NCI-H82 (cell line): ENCODE measurements at places on chromosomes 6 and 20.
A peak's percentile ranks its signal among the peaks of the same experiment; 100 is the strongest.

DNA sequence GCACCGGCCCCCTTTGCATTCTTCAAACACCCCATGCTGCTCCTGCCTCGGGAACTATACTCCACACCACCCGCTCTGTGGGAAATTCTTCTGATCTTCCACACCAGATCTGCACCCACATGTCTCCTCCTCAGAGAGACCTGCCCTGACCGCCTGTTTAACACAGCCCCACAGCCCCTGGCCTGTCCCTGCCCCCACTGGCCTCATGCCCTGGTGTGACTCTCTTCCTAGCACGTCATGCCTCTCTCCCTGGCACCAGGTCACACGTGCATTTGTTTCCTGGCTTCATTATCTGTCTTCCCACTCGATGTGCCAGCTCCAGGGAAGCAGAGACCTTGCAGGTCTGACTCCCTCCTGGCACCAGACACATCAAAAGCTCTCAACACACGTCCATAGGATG is 79.6 kb downstream of the ANKRD60 start:
- no peak for DNase-seq

DNA sequence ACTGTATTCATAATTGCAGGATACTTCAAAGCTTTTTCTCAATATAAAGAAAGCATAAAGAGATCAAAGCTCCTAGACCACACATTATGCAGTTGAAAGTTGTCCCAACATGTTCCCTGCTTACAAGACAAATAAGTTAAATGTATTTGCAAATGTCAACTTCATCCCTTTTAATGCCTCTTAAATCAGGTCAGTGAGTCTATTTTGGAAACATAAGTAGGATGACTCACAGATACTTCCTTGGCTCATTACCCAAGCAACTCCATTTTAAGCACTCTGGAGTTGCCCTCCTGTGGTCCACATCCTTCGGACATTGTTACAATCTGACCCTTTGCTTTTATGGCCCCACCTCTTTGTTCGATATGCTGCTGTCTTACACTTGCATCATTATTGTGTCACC is 162.0 kb downstream of the FAXC start:
- DNase-seq = no peak

DNA sequence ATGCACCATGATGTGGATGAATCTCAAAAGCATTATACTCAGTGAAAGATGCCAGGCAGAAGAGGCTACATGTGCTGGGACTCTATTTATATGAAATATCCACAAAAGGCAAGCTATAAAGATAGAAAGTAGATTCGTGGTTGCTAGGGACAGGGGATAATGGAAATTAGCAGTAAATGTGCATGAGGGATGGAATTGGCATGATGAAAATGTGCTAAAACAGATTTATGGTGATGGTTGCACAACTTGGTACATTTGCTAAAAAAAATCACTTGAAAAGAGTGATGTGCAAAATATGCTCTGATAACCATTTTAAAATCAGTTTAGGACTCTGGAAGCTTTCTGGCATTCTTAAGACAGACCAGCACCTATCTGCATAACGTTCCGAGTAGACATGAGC is 61.6 kb downstream of the ALDH8A1 start:
- DNase-seq = no peak

DNA sequence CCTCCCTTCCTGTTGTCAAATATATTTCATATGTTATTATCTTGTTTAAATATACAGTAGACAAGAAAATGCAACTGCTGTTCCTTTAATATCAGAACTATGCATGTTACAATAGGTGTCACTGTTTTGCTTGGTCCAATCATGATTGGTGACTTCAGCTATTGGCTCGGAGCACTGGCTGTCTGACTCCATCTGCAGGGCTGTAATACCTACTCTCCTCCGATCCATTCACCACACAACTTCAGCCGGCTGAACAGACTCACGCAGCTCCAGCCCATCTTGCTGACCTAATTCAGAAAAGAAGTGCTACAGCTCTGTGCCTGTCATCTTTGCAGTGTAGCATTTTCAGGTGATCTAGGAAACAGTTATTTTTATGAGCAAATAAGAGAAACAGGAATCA is at the start of gene BTBD3:
Gene BTBD3, plus strand, starts transcription at position 231 of the 400 bp plus-strand sequence. CDS start 383 bp downstream, outside the sequence.
- peak; percentile 95 for DNase-seq

DNA sequence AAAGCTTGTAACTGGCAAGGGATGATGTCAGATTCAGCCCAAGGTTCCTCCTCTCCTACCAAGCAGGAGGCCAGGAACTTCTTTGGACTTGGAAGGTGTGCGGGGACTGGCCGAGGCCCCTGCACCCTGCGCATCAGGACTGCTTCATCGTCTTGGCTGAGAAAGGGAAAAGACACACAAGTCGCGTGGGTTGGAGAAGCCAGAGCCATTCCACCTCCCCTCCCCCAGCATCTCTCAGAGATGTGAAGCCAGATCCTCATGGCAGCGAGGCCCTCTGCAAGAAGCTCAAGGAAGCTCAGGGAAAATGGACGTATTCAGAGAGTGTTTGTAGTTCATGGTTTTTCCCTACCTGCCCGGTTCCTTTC is 14.4 kb downstream of the TNFAIP3 start:
- no peak for DNase-seq

- peak; percentile 71 for DNase-seq
Observed at GRCh38 chr6:31776989-31777666, at the start of gene VWA7. TSS of gene VWA7 (minus strand) at chr6:31777328. CDS start at chr6:31776779, 549 bp downstream.

DNA sequence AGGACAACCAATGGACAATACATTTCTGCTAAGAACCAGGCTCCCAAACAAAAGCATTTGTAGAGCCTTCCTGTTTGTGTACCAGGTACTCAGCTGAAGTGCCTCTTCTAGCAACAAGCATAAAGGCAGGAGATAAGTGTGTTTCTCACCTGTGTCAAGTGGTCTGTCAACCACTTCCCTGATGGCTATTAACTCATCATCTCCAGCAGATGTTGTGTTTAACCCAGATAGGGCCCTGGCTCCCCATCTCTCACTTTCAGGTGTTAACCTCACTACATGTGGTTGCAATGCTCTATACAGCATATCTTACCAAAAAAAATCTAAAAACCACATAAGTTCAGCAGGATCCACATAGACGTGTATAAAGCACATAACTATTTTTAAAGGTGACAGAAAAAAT is 9.6 kb upstream of the IL17A start:
- DNase-seq = no peak

DNA sequence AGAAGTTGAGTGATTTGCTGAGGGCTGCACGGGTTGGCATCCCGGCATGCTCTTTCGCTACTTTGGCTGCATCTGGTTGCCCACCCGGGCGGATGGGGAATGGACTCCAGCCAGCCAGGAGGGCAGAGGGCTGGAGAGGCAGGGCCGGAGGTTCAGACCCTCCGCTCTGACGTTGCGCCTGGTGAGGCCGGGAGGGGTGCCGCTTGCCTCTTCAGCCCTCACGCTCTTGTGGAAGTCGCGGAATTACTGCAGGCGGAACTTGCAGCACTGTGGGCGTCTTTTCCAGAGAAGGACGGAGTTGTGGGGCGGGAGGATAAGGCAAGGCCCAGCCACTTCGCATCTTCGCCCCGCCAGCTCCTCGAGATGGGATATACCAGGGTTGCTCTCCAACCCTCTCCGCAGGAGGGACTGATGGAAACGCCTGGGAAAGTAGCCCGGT is 656 bp downstream of the RTEL1 start:
- no peak for DNase-seq

GRCh38 chr6:142372348-142372747 is 70.5 kb downstream of the ADGRG6 start:
- no peak for DNase-seq

DNA sequence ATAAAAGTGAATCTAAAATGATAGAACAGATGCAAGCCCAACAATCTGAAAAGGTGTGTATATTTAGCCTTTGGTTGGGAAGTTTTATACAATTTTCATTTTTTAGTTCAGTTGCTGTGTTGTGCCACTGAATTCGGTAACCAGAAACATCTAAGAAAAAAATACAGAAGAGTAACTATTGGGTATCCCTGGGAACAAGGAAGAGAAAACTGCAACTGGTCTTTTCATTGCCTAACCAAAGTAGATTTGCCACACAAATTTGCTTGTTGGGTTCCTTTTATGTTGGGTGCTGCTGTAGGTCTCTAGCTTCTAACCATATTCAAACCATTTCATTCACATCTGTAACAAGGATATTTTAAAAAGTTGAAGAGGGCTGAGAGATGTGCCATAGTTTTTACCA is 2.8 kb upstream of the TMEM30A start:
- no peak for DNase-seq

DNA sequence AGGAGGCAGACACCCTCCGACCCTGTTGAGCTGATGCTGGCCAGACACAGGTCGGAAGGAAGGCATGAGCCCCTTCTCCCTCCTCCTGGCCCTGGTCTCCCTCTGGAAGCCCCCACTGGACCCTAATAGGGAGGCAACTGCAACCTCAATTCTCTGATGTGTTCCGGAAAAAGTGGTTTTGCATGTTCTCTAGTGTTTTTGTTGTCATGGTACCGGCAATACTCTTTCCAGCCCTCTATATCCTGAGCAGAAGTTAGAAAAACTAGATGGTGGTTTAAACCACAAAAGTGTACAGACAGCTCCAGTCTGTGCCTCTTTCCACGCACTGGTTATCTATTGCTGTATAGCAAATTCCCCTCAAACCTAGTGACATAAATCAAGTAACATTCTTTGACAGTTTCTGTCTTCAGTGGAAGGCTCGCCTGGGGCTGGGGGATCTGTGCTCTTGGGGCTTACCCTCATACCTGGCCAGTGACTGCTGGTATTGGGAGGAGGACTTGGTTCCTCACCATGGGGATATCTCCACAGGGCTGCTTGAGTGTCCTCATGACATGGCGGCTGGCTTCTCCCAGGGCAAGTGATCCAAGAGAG is 37.0 kb downstream of the SYTL3 start:
- DNase-seq = no peak

DNA sequence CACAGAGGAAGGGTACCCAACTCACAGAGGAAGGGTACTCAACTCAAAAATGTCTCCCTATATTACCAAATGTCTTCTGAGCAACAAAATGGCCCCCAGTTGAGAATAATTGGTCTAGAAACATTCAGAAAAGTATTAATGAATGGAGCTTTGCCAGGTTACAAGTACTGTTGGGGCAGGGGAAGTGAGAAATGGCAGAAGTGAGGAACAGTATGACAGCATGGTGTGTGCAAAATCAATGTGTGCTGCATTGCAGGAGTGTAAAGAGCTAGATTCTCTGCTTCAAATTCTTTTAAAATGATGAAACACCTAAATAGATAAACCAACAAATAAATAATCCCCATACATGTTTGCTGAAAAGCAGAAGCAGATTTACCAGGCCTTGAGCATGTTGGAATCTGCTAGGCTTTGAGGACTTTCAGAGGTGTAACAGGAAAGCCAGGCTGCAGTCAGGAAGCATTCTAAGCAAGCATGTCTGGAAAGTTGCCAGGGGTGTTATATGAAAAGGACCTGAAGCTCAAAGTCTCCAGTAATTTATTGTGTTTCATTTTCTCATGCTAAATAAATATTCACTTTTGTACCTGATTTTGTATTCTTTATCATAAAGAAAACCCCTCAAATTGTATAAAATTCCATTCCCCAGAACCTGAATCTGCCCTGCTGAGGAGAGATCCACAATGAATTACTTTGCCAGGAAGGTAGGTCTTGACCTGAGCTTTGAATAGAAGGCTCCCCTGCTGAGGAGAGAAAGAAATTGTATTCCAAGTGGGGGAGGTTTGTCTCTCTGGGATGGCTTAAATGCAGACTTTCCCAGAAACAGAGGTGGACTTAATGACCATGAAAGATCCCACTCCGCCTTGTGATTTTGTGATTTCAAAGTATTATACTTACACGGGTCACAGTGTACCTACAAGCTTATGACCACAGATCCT is 265.0 kb upstream of the MARCKS start:
- no peak for DNase-seq

DNA sequence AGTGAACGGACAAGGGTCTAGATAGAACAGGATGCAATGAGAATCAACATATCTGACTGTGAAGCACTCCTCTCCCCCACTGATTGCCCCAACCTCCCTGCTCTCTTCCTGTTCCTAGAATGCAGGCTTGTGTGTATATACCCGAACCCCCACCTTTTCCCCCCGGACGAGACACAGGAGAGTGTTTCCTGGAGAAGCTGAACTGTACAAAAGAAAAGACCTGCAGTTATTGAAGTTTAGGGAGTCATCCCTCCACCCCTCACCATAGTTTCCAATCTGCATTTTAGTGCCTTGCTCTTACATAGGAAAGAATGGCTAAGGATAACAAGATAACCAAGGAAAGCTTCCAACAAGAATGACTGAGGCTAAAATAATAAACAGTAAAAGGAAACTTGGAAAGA is 55.5 kb upstream of the PDE10A start:
- DNase-seq = no peak

GRCh38 chr20:34475979-34476736 is 40.1 kb upstream of the DYNLRB1 start:
- no peak for DNase-seq

- no peak for DNase-seq
Observed at GRCh38 chr6:136174510-136174909, 75.6 kb downstream of the MTFR2 start.

- no peak for DNase-seq
Observed at GRCh38 chr6:136668571-136668970, 118.3 kb upstream of the MAP7 start.

DNA sequence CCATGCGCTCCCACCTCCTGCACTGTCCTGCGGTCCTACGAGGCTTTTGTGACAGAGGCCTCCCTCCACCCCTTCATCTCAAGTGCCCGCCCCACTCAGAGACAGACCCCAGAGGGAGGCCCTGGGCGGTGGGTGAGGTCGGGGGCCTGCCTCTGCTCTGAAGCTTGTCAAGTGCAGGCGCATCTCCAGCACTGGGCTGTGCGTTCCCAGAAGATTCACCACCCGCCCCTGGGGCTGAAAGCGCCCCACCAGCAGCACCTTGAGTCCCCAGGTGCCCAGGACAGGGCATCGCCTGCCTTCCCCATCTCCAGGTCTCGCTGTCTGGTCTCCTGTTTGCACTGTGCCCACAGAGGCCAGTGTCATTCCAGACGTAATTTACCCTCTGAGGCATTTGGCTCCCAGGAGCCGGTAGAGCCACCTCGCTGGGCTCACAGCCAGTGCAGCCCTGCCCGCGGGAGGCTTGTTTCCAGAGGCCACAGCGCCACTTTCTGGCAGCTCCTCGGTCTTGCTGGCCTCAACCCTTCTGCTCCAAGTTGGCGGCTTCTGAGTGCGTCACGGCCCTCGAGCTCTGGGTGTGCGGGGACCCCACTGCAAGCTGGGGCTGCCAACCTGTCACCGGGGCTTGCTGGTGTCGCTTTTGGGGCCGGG is 191.1 kb downstream of the TAF4 start:
- DNase-seq = peak; percentile 29

DNA sequence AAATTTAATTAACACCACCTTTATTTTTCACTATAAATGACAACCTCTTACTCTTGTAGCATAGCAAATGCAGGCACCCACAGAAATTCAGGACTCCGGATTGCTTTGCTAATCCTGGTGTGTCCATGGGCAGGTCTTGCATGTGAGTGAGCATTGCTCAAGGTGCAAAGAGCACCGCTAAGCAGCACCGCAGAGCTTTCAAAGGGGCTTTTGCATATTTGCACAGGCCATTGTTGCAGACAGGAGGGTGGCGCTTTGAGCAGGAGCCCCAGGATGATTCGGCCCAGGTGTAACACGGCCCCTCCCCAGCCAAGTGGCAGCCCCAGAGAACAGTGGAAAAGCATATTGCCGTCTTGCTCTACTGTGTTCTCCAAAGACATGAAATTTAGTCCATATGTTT is 293.2 kb downstream of the NRN1 start:
- DNase-seq = no peak
